Hepatocyte (in vitro differentiated cells): ENCODE measurements at places on chromosomes 7 and 10. TPM values are rescaled to one million over a fixed set of nuclear protein-coding genes. Genes with fewer than 3 reads are reported as not detected.

GRCh38 chr7:44325811-44326241, 432 bp upstream of the CAMK2B start:
- H3K27me3 ChIP-seq = peaks cover 46% of the 10 kb centered on the region
- H3K4me1 ChIP-seq = no peaks in the 10 kb centered on the region
- H3K4me3 ChIP-seq = no peak overlapping the region

CFAP58 gene
- total RNA-seq = 0.17 and 0.20 TPM in 2 replicates

GRCh38 chr7:152633504-152633903, 42.4 kb downstream of the XRCC2 start:
- H3K4me1 ChIP-seq = no peaks in the 10 kb centered on the region
- no peak for DNase-seq
- H3K36me3 ChIP-seq = no peaks in the 10 kb centered on the region
- H3K4me3 ChIP-seq = no peak overlapping the region
- H3K27me3 ChIP-seq = no peaks in the 10 kb centered on the region

C10orf143 gene
- 0.50 and 2.5 TPM in 2 replicates for total RNA-seq

GRCh38 chr10:79316671-79317431, 30.4 kb upstream of the PPIF start:
- H3K36me3 ChIP-seq = no peaks in the 10 kb centered on the region
- DNase-seq = no peak
- no peak overlapping the region for H3K4me3 ChIP-seq
- H3K27ac ChIP-seq = no peak overlapping the region
- no peaks in the 10 kb centered on the region for H3K4me1 ChIP-seq

LEP gene
- total RNA-seq = not detected in 2 replicates

DNA sequence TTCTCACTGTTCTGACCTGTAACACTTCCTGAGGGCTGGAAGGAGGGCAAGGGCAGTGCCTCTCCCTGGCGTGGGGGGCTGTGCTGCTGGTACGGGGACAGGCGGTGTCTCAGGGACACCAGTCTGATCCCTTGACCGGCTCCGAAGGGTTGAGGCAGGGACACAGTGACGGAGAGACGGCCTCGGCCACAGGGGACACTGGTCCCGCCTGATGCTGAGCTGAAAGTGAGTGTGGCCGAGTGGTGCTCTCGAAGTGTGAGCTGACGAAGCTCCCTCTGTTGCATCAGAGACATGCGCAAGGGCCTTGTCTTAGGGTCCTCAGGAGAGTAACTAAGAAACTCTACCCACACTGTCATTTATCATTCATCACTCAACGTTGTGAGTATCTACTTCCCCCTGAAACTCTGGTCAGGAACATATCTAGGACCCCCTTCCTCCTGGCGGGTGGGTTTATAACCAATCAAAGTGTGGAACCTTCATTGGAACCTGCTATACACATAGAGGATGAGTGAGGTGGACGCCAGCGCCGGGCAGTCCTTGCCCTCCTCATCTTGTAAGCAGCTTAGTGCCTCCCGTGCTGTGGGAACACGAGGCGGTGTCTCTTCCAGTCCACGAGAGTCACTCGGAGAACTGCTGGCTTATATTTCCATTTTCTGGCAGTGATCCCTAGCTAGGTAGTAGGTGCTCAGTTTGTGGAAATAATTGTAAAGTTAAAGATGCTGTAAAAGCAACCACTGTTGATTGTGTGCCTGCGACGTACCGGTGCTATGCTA, 283.1 kb downstream of the DNAJB6 start:
- no peak overlapping the region for H3K27ac ChIP-seq
- H3K27me3 ChIP-seq = no peaks in the 10 kb centered on the region
- no peak overlapping the region for H3K4me3 ChIP-seq
- no peaks in the 10 kb centered on the region for H3K4me1 ChIP-seq
- no peaks in the 10 kb centered on the region for H3K36me3 ChIP-seq

IDI2 gene
- total RNA-seq = 0.33 TPM in 1 of 2 replicates, not detected in the other

HABP2 gene
- 102 and 109 TPM in 2 replicates for total RNA-seq

DNA sequence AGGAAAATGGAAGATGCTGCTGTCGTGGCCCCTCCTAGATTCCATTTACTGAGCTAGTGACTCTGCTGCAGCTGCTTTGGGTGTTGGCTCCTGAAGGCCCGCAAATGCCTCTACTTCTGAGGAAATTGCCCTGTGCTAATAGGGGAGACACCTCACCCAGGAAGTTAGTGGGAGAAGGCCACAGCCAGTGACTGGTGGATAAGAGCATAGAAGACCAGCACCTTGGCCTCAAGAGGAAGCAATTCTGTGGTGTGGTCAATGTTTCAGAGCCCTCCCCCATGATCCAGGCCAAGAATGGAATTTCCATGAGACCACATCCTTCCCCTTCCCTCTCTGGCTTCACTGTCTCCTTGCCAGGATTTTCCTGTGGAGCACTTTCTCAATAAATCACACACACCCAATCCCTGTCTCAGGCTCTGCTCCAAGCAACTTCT, 25.0 kb upstream of the FZD1 start:
- no peak for DNase-seq
- H3K4me1 ChIP-seq = peaks cover 22% of the 10 kb centered on the region
- H3K4me3 ChIP-seq = no peak overlapping the region
- no peak overlapping the region for H3K27ac ChIP-seq
- no peaks in the 10 kb centered on the region for H3K27me3 ChIP-seq

ZNF425 gene
- 2.7 and 3.9 TPM in 2 replicates for total RNA-seq

ARHGAP19 gene
- 6.4 and 8.7 TPM in 2 replicates for total RNA-seq

STRIP2 gene
- 1.1 and 1.4 TPM in 2 replicates for total RNA-seq

DNA sequence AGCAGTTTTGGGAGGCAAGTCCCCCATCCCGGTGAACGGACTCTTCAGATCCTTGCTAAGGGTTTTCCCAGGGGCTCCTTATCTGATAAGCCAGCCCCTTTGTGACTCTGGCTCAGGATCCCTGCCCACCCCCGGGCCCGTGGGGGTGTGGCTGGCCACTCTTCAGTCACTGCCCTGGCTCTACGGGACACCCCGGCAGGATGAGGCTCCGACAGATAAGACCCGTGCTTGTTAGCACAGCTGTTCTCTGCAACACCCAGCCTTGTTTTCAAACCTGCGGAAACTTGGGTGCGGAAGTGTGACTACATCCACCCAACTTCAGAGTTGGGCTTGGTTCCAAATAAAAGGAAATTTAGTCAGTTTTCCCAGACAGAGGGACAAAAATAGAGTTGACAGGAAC, 66.7 kb upstream of the PODXL start:
- H3K27me3 ChIP-seq = no peaks in the 10 kb centered on the region
- H3K27ac ChIP-seq = no peak overlapping the region
- peaks cover 30% of the 10 kb centered on the region for H3K4me1 ChIP-seq
- H3K36me3 ChIP-seq = no peaks in the 10 kb centered on the region
- no peak for DNase-seq

DNA sequence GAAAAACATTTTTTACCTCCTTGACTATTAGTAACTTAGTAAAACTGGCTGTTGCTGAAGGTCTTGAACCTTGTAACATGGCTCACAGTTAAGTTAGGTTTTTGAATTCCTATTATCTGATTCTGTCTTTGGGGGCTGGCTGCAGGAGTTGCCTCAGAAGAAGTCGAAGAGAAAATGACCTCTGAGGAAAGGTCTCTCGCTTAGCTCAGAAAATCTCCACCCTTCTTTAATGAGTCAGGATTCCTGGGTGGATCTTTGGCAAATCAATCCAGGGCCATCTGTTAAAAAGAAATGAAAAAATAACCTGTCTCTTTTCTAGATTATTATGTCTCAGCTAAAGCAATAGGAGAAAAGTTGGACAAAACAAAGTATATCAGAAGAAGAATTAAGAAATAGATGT, 267.8 kb upstream of the SEMA3C start:
- no peak for DNase-seq
- no peaks in the 10 kb centered on the region for H3K4me1 ChIP-seq
- H3K27ac ChIP-seq = no peak overlapping the region
